ENCODE measurements at places on chromosomes 11 and 22.

GRCh38 chr11:118531597-118532084, 649 bp downstream of the TMEM25 start:
- no peak for DNase-seq

- DNase-seq, result no peak
Observed at GRCh38 chr22:45554040-45554406, 51.3 kb downstream of the FBLN1 start.

- no peak for DNase-seq
Observed at GRCh38 chr11:94459576-94459975, 34.1 kb downstream of the MRE11 start.

- DNase-seq, result no peak
Observed at GRCh38 chr11:17506314-17506713, 29.7 kb upstream of the ABCC8 start.

DNA sequence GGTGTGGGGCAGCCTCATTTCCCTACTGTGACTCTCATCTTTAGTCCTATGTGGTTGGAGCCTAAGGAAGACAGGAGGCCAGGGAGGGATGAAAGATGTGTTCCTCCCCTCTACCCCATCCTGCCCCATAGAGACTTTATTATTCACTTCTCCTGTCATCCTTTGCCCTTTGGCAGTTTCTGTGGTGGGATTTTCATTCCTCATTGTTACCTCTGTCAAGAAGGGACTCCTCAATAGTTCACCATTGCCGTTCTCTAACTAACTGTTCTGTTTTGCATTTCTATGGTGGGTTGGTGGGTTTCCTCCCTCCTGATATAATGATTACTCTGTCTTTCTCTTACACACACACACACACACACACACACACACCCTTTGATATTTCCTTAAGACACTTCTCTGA, 202.3 kb downstream of the DSCAML1 start:
- no peak for DNase-seq

DNA sequence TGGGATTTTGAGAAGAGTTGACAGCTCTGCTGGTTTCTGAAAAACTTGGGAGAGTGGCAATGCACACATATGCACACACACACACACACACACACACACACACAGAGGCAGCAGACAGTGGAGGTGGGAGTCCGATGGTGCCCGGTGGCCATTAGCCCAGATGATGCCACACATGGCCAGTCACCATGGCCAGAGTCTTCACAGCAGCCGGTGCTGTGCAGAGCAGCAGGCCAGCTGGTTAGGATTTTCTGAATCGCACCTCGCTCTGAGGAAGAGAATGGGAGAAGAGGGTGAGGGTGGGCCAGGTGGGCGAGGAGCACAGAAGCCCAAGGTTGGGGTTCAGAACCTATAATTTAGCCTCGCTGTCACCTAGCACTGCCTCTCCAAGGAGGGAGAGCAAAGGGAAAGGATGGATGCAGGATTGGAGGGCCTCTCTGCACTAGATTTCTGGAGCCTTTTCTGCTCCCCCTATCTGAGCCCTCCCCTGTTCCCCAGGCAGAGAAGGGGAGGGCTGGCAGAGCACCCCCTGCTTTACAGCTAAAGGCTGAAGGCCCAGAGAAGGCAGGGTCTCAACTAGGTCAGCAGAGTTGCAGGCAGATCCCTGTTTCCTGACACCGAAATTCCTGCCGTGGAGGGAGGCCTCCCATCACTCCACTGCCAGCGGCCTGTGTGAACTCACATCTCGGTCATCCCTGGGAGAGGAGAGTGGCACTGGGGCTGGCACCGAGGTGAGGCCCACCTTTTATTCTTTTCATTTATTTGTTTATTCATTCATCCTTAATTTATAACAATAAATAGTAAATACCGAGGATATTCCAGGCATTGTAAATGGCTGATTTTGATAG, 25.8 kb upstream of the FXYD6 start:
- no peak for DNase-seq

DNA sequence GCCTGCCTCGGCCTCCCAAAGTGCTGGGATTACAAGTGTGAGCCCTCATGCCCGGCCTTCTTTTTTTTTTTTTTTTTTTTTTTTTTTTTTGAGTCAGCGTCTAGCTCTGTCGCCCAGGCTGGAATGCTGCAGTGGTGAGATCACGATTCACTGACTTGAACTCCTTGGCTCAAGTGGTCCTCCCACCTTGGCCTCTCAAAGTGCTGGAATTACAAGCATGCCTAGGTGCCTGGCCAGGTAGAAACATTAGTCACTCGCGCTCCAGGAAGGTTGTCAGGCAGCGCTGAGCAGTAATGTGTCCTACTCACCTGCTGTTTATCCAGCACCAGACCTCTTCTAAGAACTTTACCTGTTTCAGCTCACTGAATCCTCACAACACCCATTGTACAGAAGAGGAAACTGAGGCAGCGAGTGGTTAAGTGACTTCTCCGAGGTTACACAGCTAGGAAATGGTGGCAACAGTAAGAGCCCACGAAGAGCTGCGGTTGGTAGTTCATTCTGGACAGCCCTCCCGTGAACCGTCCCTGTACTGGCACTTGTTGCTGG, 496 bp upstream of the CST6 start:
- DNase-seq, result no peak
